ENCODE measurements at places on chromosomes 5 and 9. TPM values are rescaled to one million over a fixed set of nuclear protein-coding genes. Genes with fewer than 3 reads are reported as not detected.
A peak's percentile ranks its signal among the peaks of the same experiment; 100 is the strongest.

Gene CATSPER3
- not detected for total RNA-seq

Gene SHOC1
- not detected for total RNA-seq

Gene LTC4S
- total RNA-seq: 5.1 TPM

Gene TXNDC8
- not detected for total RNA-seq

Gene SLC34A3
- 0.03 TPM for total RNA-seq

Gene ALDOB
- total RNA-seq: not detected

Gene NXNL2
- total RNA-seq: 4.1 TPM

Gene LRRC26
- total RNA-seq: 0.67 TPM

Gene PSD2
- total RNA-seq: 0.10 TPM

DNA sequence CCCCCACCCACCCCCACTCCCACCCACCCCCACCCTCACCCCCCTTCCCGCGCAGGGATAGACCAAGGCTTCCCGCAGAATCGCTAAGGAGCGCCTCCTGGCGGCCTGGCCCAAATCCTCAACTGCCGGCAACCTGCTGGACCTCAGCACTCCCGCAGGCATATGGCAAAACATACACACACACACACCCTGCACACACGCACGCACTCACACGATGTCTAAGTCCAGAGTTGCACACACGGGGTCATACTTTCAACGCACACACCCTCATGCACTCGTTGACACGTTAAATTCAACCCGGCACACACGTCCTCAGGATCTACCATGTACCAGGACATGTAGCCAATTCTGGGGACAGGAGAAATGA is 1.7 kb downstream of the CPLX2 start:
- no peak for DNase-seq

DNA sequence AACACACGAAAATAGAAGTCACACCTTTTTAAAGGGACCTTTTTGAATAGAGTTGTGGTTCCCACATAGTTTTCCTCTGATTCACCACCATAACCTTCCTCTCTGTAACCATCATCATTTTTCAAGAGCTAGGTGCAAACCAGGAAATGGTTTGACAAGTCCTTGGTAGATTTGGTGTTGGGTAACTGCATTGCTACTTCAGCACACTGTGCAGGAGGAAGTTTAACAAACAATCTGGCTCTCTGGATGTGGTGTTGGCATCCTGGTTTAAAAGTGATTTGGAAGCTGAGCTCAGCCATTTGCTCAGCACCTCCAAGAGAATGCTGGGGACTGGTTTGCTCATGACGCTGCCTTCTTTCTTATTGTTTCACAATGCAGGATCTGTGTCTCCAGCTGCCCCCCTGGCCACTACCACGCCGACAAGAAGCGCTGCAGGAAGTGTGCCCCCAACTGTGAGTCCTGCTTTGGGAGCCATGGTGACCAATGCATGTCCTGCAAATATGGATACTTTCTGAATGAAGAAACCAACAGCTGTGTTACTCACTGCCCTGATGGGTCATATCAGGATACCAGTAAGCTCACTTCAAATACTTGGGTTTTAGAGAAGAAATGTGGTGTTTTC is 213.1 kb downstream of the RFK start:
- no peak for DNase-seq

GRCh38 chr9:34256104-34256503 is 73.0 kb downstream of the KIF24 start:
- peak; percentile 58 for DNase-seq

DNA sequence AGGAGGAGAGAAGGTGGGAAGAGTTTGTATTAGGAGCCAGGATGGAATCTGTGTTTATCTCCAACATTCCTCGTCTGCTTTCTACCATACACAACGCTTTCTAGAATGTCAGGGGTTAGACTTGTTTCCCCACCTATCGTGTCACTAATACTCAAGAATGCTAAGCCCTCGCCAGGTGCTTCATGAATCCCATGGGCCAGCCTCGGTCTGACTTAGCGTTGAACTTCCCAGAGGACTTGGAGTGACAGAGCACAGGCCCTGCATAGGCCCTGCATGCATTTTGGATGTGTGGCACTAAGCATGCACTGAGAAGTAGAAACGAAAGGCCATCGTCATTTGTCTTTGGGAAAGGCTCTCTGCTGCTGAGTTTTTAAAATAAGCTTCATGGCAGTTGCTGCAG is 328.7 kb downstream of the NSG2 start:
- DNase-seq: no peak

DNA sequence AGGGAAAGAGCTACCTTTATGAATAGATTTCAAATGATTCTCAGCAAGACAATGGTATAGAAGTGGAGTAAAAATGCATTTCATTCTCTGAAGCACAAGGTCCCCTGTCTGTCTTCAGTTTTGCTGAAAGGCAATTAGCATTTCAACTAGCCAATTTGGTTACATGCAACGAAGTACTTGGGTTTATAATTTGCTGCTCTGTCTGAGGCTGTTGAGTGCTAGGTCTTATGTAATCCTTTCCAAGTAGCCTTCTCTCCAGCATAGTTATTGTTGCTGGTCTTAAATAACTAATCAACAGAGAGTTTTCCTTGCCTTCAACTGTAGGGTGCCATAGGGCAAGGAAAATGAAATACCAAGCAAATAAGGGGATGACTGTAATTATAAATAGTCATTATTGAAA is 4.5 kb downstream of the ADGRV1 start:
- no peak for DNase-seq

GRCh38 chr9:68640421-68641089 is 64.5 kb upstream of the PIP5K1B start:
- DNase-seq: no peak

- DNase-seq: peak; percentile 22
Measured at GRCh38 chr5:93622240-93622885, 39.3 kb downstream of the NR2F1 start.

GRCh38 chr5:131272724-131273123 is 8.9 kb downstream of the CDC42SE2 start:
- no peak for DNase-seq

DNA sequence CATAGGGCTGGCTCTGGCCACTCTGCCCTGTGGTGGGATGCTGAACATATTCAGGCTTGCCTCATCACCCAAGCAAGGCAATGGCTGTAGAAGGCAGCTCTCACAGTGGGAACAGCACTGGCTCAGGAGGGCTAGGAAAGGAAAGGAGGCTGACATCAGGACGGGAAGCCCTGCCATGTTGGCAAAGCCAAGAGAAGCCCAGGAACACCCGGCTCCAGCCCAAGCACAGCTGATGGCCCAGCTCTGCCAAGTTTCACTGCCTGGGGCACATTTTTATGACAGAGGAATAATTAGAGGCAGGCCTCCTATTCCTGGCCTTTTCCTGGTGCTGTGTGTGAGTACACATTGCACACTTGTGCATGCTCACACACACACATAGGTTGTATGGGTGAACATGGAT is 163.6 kb upstream of the SMIM23 start:
- DNase-seq: no peak

GRCh38 chr9:93041108-93041802 is 17.2 kb upstream of the SUSD3 start:
- DNase-seq: peak; percentile 65

GRCh38 chr5:30690931-30691330 is 502.6 kb upstream of the CDH6 start:
- no peak for DNase-seq

DNA sequence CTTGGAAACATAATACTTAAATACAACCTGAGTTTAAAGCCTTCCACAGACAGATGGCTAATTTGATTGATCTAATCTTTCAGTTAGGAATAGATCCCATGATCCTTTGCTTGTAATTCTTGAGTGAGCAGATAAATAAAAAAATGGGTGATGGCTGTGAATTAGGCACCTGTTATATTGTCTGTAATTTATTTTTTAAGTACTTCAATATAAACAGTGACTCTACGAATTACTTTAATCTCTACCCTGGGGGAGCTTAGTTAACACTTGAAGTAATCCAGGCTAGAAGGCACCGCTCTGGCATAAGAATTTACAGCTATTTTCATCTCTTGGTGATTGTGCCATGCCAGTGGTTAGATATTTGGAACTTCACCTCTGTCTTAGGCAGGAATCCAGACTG is 9.0 kb downstream of the EGFLAM start:
- DNase-seq: no peak

GRCh38 chr9:110429453-110429852 is 91.8 kb upstream of the TXNDC8 start:
- no peak for DNase-seq

DNA sequence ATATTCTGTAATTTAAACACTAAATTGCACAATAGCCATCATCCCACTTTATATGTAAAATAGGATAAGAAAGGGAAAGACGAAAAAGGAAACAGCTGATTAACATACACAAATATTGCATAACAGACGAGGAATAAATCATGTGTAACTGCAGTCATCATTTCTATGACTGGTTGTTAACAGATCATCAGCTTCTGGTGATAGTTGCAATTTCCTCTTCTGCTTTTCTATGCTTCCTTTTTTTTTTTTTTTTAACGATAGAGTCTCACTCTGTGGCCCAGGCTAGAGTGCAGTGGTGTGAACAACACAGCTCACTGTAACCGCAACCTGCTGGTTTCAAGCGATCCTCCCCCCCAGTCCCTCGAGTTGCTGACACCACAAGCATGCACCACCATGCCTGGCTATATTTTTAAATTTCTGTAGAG is 22.5 kb upstream of the JAKMIP2 start:
- DNase-seq: no peak

GRCh38 chr5:155665361-155665760 is 651.8 kb downstream of the KIF4B start:
- no peak for DNase-seq

GRCh38 chr9:90821697-90822096 is 20.1 kb downstream of the SYK start:
- no peak for DNase-seq

DNA sequence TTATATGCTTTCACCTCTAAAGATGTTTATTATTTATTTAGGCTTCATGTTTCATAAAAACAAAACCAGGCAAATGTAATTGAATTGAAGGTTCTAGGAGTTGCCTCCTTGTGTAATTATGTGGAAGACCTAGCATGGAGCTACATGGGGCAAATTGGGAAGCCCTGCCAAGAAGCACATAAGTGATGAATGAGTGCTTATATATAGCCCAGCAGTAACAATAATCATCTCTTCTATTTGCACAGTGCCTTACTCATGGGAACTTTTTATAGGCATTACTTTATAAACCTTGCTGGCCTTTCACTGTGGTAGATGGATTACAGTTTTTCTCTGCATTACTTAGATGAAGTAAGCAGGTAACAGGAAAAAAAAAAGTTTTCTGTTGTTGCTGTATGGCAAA is 40.0 kb upstream of the GRAMD2B start:
- no peak for DNase-seq

DNA sequence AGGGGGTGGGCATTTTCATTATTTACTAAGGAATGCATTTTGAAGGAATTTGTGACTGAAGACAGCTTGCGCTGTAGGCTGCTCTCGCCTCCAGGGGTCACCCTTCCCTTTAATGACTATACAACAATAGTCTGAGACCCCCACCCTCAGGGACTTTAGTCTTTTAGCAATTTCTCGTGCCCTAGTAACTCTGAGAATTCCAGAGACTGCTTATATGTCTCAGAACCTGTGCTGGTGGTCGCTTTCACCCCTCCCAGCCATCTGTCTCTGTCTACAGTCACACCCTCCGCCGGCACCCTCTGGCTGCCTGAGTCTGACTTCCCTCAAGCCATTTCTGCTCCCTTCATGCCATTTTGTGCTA is 671.4 kb downstream of the NR2F1-AS1 start:
- peak; percentile 2 for DNase-seq

GRCh38 chr5:10578869-10579268 is 15.0 kb downstream of the ANKRD33B start:
- no peak for DNase-seq

DNA sequence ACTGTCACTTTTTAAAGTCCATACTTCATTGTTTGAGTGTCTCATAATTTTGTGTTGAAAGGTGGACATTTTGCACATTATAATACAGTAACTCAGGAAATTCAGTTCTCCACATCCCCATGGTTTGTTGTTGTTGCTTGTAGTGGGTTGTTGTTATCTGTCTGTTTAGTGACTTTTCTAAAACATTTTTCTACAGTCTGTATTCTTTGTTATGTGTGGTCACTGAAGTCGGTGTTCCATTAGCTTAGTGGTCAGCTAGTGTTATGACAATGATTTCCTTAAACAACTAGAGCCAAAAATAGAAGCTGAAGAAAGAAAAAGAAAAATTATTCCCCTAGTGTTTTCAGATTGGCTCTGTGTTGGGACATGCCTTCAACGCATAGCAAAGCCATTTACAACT is 5.6 kb upstream of the IL33 start:
- DNase-seq: no peak

DNA sequence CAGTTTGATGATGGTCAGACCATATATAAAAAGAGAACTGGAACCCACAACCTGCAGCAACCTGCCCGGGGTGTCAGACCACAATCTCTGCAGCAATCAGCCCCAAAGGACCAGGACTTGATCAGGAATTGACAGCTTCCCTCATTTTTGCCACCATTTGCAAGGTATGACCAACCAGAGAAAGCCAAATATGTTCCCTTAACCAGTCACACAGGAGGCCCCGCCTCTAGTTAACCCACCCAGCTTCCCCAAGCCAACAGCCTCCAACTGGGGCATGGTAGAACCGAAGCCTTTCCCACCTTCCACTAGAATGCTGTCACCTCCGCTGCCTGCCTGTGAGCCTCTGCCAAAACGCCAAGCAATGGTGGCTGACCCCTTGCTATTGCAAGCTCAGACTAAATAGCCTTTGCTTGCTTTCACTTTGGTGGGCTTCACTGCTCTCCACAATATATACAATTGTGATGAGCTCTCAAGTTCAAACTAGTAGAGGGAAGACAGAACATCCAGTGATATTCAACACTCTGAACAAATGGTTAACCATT is 86.3 kb downstream of the AK8 start:
- no peak for DNase-seq

GRCh38 chr5:1638658-1639400 is 115.1 kb upstream of the LPCAT1 start:
- DNase-seq: peak; percentile 33

GRCh38 chr5:2489306-2489705 is 262.2 kb downstream of the IRX2 start:
- DNase-seq: no peak

All from H7 (cell line).